ENCODE measurements at places on chromosomes 4 and X.

DNA sequence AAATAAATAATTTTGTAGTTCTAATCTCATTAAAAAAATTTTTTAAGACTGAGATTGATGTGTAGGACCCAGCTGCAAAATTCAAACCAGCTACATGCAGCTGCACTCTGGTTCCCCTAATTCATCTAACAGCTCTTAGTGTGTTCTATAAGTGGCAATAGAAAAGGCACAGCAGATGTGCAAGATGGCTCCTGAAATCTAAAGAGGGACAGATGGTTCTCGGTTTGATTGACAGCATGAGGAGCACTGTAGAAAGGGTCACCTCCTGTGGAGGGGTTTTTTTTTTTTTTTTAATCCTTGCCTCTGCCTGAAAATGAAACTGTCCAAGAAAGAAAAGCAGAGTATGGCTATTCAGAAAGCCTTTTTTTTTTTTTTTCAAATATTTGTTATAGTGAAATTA is 16.9 kb upstream of the OCIAD1 start:
- no peak for DNase-seq

GRCh38 chrX:80004458-80004857 is 10.1 kb upstream of the TBX22 start:
- DNase-seq: no peak

- no peak for DNase-seq
Observed at GRCh38 chrX:133306316-133306715, 88.2 kb upstream of the TFDP3 start.

DNA sequence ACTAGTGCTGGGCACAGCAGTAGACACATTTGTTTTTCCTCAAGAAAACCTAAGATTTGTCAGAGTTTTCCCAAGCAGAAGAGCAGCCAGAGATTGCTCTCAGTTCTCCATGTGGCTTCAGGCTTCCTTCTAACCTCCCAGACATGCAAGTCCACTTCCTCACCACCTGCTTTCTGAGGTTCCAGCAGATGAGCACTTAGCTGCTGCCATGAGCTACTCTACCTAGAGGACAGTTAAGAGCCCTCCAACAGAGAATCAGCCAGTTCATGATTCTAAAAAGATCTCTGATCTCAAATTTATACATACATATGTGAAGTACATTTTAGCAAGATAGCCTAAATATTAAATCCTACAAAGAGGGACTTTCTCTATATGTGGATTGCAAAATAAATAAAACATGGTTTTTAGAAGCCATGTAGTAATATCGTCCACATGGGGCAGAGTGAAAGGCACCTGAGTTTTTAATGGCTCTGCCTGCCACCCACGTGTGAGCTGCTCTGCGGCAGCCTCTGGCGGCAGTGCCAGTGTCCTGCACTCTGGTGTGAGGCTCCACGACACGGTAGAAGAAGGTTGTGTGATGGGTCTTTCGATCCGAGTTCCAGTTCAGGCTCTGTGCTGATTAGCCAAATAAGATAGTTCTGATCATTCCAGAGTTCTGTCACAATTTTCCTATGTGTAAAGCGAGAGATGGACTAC is 10.3 kb downstream of the CYP4V2 start:
- DNase-seq: no peak

- DNase-seq: no peak
Observed at GRCh38 chrX:25143596-25143995, 127.8 kb upstream of the ARX start.

DNA sequence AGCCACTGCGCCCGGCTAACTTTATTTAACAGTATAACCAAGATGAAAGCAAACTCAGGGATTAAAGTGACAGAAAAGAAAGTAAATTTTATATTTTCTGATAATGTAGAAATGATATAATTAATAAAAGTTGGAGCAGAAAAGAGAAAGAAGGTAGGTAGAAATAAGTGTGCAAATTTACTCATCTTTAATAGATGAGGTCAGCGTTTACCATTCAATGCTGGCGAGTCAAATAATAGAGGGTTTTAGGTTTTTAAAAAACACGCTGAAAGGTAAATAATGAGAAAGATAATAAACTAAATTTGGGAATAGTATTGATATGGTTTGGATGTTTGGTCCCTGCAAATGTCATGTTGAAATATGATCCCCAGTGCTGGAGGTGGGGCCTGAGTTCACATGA is 13.6 kb downstream of the CDKN2AIP start:
- no peak for DNase-seq

All from cerebellar nuclear complex (tissue), 1 donor.